ENCODE measurements at places on chromosomes 4 and X.

- no peak for DNase-seq
Observed at GRCh38 chr4:1983053-1983845, 25.5 kb downstream of the NELFA start.

GRCh38 chr4:27068151-27068867, 207.7 kb downstream of the STIM2 start:
- no peak for DNase-seq

- no peak for DNase-seq
Observed at GRCh38 chr4:188934320-188934962, 795.2 kb downstream of the TRIML1 start.

DNA sequence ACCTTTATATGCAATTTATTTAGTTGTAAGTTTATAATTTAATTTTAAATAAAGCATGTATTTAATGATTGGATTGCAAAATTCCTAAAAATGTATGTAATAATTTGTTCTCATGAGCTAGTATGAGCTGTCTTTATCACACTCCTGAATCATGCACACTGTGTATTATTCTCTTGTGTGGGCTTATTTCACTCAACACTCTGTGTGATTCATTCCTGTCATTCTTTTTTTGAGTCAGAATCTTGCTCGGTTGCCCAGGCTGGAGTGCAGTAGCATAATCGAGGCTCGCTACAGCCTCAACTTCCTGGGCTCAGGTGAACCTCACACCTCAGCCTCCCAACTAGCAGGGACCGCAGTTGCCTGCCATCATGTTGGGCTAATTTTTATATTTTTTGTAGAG, 123.1 kb upstream of the SLC34A2 start:
- no peak for DNase-seq

- no peak for DNase-seq
Observed at GRCh38 chrX:78024349-78025059, 55.1 kb upstream of the PGAM4 start.

DNA sequence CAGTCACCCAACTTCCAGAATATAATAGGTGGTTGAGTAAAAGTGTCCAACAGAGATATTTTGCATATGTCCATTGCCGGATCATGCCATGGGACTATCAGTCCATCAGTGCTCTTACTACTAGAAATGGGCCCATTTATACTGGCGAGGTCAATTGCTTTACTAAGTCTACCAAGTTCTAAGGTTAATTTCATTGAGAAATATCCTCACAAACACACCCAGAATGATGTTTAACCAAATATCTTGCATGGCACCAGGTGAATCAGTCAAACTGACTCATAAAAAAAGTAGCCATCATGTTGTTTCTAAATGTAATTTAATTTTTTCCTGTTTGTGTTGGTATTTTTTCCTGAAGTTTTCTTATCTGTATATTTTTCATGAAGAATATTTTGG, 1217.0 kb downstream of the RAPGEF2 start:
- DNase-seq = no peak

- no peak for DNase-seq
Observed at GRCh38 chr4:41413670-41414411, 124.1 kb upstream of the LIMCH1 start.

DNA sequence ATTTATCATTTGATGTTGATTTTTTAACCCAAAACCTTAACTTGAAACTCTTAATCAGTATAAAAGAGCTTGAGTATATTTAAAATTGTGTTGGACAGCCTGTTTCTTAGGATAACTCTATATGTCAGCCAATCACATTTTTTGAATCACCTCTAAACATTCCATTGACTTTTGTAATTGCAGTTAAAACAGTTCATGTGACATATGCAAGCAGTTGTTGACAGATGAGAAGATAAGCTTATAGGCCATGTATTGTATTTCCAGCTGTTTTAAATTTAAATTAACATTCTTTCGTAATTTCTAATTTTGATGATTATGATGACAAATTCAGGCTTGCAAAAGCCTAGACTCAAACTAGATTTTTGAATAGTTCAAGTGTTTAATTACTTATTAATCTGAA, 17.4 kb downstream of the VEGFC start:
- DNase-seq = no peak

DNA sequence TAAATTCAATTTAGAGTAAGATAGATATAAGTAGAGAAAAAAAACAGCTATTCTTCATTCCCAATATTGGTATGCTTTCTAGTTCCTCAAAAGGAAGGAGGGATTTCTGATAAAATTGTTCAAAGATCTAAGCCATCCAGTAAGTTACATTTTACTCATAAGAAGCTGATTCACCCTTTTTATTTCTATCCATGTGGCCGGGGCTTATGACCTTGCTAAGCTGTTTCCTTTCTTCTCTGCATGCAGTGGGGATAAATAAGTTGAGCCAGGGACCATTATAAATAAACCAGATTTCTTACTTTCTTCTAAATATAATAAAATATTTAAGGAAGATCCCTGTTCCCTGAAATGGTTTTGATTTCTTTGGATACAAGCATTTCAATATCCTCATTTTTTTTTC, 502.3 kb downstream of the PDHA2 start:
- no peak for DNase-seq

DNA sequence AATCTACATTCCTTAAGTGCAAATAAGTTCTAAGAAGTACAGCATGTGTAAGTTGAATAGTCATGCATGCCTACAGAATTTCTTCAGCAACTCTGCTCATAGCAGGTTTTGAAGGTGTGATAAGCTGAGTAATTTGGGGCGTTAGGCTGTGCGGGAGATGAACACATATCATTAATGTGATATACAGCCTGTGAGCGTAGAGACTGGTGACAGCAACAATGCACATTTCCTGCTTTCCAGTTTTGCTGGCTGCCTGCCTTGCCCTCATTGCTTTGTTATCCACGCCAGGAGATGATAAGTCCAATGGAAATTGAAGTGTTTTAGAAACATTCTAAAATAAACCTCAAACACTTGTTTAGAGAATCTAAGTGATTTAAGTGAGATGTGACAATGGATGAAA, 1709.4 kb downstream of the ARAP2 start:
- DNase-seq = no peak

DNA sequence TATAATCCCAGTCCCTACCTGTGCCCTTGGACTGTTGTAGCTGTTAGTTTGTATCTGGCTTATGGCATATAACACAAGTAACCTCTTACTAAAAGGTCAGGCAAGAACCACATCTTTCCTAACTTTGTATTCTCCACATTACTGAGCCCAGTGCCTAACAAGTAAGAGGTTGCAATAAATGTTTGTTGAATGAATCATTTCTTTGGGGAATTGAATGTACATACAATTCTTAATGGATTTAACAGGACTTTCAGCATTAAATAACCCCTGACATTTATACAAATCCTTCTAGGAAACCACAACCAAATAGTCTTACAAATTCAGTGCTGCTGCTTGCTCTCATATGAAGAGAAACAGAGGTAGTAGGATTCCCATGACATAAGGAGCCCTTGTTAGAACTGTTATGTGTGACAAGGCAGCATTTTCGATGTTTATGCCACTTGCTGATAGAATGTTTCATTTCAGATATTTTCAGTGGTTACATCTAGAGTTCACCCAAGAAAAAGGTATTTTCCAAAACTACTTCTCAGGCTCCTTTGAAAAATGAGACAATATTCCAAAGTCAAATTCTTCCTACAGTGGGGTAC, 62.0 kb downstream of the MBNL3 start:
- no peak for DNase-seq

GRCh38 chrX:107674480-107675364, 46.4 kb downstream of the PRPS1 start:
- no peak for DNase-seq

DNA sequence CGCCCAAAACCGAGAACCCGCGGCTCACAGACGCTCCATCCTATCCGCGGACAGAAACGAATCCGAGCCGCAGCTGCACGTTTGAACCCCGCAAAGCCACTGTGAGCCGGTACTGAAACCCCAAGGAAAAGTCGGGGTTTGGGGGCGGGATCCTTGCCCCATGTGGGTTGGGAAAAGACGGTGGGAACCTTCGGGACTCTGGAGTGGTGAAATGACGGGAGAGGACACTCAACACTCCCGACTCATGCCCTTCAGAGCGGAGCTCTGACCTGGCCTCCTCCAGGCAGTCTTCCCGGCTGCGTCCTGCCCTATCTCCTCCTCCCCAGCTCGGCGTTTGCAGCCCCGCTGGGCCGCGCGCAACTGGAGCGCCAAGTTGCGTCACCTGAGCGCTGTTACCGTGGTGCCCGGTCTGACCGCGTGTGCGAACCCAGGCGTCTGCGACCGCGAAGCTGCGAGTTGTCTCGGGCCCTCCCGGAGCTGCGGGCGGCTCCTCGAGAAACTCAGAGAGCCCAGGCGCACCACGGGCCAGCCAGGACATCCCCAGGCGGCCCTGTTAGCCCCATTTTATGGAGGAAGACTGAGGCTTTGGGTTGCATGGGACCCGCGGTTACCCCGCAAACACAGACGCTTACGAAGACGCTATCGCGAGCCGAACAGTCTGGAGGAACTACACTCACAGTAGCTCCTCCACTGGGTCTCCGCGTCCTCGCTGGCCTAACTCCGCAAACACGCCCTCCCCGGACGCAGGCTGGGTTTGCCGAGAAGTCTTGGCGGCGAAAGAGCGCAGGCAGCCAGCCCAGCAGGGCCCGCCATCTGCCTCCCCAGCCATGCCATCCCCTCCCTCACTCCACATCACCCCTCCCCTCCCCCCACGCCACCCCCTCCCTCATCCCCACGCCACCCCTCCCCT, 20.3 kb upstream of the HMX1 start:
- no peak for DNase-seq

Measured in activated naive CD8-positive, alpha-beta T cell treated with anti-CD3 and anti-CD28 coated beads, Interleukin-2, amount 50 U/mL, for 16 hours (primary cell).